ENCODE measurements at places on chromosomes 4 and X.

DNA sequence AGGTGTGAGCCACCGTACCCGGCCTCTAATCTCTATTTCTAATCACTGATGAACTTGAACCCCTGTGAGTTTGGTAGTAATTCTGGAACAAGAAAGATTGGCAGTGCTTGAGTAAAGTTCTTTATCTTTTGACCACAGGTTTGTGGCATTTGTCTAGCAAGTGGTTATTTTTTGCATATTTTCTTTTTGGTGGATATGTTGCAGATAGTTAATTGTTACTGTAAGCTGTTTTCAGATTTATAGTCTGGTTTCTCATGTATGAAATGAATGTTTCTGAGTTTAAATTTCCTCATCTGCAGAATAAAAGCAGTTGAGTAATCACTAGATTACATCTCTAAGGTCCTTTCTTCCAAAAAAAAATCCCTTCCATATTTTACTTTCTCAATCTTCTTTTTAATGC is 105.2 kb downstream of the GASK1B start:
- DNase-seq = no peak

GRCh38 chrX:113558576-113558975 is 717.9 kb upstream of the AMOT start:
- DNase-seq = no peak

DNA sequence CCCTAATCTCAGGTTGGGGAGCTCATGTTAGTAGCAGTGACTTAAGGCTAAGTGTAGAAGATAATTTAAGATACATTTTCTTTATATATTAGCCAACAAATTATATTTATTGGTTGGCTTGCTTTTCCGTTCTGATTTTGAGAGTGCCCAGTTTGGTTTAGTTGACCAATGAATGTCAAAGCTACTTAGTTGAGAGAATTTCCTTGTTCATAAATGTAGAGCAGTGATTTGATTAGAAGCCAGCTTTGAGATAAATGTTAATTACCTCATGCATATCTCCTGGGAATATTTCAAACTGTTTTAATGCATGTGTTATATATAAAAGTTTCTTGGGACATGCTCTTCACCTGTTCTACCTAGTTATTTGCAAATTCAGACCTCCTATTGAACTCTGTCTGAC is 44.3 kb downstream of the SPATA18 start:
- no peak for DNase-seq

DNA sequence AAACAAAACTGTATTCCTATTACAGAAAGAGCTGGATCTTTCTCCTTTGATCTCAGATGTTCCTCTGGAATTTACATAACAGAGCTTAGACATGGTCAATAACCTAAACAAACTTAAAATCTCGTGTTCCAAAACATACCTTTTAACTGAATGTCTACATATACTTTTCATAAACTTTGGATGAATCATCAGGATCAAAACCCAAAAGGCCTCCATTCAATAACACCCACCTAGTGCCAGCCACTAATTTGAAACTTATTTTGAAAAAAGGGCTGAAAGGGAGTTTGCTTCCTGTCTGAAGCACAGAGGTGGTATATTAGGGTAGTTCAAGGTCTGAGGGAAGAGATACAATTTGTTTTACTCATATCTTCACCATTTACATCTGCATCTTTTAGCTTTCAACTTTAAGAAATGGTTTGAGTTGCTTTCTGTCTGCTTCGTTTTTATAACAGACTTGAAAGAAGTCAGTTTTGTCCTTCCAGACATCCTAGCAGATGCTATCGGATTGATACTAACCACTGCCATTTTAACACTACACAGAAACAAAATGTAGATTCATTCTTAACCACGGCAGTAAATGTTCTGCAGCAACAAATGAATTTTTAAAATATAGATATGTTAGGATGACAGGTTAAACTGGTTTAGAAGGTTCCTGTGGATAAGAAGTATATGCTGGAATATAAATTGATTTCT is 242.8 kb upstream of the DKK2 start:
- no peak for DNase-seq

- no peak for DNase-seq
Observed at GRCh38 chrX:134677332-134677731, 19.1 kb upstream of the PLAC1 start.

- no peak for DNase-seq
Observed at GRCh38 chrX:150533863-150534262, 34.6 kb upstream of the MTM1 start.

- no peak for DNase-seq
Observed at GRCh38 chr4:12658146-12658545, 826.0 kb downstream of the RAB28 start.

DNA sequence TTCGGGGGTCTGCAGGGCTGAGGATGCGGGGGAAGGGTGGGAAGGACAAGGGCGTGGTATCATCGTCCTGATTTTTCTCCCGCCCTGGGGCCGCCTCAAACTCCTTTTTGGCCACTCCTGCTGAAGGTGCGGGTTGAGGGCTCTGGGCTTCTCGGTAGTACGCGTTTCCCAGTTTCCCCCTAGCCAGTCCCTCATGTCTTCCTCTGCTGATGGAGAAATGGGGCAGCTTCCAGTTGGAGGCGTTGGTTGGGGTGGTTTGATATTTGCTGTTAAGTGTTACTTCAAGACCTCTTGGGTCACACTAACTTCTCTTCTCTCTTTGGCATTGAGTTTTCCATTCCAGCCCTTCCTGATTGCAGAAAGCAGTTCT is 482 bp downstream of the GSTCD start:
- DNase-seq = no peak

DNA sequence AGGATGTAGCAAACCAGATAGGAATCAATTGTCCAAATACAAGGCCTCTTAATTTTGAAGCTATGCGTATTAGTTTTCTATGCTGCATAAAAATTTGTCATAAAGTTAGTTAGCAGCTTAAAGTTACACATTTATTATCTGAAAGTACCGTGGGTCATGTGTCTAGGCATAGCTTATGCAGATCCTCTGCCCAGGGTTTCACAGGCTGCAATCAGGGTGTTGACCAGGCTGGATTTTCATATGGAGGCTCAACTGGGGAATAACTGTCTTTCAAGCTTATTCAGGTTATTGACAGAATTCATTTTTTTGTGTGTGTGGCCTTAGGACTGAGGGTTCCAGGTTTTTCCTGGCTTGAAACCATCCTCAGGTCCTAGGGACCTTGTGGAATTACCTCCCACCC is 265.1 kb downstream of the SLC39A8 start:
- DNase-seq = no peak

Measured in vagina (tissue), 2 donors.